ENCODE measurements at places on chromosomes 3 and 15. TPM values are rescaled to one million over a fixed set of nuclear protein-coding genes. Genes with fewer than 3 reads are reported as not detected.

GRCh38 chr3:17032407-17033034, 147.8 kb downstream of the PLCL2 start:
- peak; percentile 38 for DNase-seq

DNA sequence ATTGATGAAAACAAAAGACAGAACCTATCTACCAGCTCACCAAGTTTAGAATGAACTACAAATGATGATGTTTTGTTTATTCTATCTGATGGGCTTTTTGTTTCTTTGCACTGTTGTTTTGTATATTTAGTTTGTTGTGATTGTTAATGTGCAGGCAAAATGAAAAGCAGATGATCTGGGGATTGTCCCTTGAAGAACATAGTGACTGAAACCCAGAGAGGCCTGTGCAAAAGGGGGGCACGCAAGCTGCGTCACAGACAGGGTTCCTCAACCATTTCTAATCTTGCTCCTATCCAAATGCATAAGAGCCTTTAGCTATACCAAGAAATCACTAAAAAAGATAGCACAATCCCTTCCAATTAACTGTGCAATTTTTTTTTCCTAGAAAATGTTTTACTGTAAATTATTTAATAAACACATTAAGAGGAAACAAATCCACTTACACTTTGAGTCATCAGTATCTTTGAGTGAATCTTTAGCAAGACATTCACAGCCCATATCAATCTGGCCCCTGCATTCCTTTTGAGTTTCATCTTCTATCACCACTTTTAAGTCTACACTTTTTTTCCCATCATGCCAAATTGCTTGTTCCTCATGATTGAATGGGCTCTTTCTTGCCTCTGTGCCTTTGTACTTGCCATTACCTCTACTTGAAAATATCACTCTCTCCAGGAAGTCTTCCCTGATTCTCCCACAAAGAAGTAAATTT, 220.3 kb downstream of the ATP8B4 start:
- no peak for DNase-seq

DNA sequence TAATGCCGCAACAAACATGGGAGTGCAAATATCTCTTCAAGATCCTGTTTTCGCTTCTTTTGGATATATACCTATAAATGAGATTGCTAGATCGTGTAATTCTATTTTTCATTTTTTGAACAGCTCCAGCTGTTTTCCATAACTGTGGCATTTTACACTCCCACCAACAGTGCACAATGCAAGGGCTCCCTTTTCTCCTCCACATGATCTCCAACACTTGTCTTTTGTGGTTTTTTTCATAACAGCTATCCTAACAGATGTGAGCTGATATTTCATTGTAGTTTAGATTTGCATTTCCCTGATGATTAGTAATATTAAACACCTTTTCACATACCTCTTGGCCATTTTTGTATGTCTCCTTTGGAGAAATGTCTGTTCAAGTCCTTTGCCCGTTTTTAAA, 58.6 kb upstream of the TJP1 start:
- DNase-seq: no peak

DNA sequence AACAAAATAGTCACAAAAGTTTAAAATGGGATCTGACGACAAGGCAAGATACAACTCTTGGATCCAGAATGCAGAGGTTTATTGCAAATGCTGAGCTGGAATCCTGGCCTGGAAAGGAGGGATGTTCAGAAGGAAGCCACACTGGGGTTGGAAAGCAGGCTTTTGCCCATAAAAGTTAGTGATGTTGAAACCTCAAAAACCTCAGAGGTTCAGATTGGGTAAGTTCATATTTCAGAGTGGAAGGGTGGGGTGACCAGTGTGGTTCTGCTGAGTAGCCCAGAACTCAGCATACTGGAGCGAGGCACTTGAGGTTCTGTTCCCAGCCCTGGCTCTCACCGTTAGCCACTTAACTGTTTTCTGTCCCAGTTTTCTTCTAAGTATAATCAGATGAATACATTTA, 114.0 kb upstream of the OSTN start:
- DNase-seq: no peak

DNA sequence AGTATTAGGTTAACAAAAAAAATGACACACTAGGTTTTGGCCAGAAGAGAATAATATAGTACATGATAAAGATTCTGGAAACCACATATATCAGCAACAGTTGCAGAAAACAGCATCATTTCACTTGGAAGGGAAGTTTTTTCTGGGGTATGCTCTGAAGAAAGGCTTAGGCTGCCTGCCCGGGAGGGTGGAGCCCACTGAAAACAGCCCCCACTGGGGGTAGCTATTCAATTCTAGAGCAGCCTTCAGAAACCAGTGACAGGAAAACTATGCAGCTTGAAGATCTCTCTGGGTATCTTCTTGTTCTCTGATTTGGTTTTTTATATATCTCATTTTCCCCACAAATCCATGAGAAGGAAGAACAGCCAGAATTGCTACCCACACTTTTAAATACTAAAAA, 43.2 kb downstream of the ZMAT3 start:
- DNase-seq: no peak

The SRGAP3 gene
- 0.76 TPM for total RNA-seq

The NCBP2 gene
- 70.4 TPM for total RNA-seq

The ALDH1L1 gene
- total RNA-seq: not detected

The CADPS gene
- 79.5 TPM for total RNA-seq

The RBPMS2 gene
- not detected for total RNA-seq

The TMEM158 gene
- total RNA-seq: not detected
